Choroid plexus epithelial cell (primary cell): ENCODE measurements at places on chromosomes 12 and 14.

GRCh38 chr14:92105893-92106142 is 564 bp downstream of the ATXN3 start:
- no peak for DNase-seq

DNA sequence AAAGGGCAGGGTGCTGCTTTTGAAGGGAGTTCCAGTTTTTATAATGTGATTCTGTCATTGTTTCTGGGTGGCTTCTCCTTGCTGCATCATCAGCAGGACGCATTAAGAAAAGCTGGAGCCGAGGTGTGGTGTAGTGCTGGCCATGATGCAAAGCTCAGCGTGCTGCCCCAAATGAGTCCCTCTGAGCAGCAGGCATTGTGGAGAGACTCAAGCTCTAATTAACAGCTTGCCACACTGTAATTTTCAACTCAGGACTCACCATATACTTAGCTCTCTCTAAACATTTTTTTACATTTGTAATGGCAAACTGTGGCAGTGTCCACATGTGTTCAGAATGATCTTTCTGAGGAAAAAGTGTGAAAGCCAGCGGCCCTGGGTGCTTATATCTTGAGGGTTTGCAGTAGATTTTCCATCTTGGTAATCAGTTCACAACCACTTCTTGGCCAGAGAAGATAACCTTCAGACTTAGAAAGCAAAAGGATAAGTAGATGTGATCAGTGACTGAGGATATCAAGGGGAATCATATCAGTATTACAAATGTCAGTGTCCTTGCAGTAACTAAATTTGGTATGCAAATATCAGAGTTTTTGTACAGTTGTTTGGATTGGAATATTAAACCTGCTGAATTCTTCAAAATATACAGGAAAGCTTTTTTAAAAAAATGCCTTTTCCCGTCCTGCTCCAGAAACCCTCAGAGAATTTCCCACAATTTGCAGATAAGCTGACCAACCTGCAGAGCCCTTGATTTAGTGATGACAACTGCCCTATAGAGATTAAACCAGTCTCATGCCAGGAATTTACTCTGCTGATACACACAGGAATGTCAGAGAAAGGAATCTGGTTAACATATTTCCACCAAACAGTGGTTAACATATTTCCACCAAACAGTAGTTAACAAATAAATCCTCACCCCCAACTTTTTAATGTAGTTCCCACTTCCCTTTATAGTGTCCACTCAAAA is 63.6 kb downstream of the DAAM1 start:
- peak; percentile 82 for DNase-seq

- no peak for DNase-seq
Observed at GRCh38 chr12:47276253-47276620, 196.5 kb upstream of the AMIGO2 start.

GRCh38 chr12:130026608-130027176 is 122.9 kb upstream of the TMEM132D start:
- peak; percentile 44 for DNase-seq

GRCh38 chr14:50813544-50813863 is 17.5 kb downstream of the NIN start:
- peak; percentile 50 for DNase-seq

GRCh38 chr14:89543425-89543790 is 126.4 kb upstream of the FOXN3 start:
- DNase-seq, result no peak

DNA sequence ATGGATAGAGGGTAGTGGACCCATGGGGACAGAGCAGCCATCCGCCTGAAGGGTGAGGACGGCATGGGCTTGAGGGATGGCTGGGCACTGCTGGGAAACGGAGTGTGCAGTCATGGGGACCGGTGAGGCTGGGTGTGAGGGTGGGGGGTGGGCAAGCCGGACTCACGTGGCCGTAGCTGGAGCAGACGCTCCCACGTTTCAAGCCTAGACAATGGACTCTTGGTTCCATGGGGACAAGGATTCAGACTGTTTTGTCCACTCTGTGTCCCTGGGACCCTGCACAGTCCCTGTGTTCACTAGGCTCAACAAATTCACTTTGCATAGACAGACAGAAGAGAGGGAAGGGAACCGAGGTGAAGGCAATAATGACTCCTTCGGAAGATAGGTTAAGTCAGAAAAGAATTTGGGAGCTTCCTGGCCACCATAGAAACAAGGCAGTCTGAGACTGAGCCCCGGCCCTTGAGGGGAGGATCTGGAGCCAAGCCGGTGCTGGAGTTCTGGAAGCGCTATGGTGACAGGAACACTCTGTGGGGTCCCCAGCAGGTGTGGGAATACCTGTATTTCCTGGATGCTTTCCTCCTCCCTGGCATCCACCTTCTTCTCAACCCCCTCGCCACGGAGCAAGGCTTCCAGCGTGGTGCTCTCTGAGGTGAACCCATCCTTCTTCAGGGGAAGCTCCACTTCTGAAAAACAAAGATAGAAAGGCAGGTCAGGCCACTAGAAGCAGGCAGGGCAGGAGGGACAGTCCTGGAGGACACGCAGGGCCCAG is 162.5 kb downstream of the DPF3 start:
- no peak for DNase-seq

DNA sequence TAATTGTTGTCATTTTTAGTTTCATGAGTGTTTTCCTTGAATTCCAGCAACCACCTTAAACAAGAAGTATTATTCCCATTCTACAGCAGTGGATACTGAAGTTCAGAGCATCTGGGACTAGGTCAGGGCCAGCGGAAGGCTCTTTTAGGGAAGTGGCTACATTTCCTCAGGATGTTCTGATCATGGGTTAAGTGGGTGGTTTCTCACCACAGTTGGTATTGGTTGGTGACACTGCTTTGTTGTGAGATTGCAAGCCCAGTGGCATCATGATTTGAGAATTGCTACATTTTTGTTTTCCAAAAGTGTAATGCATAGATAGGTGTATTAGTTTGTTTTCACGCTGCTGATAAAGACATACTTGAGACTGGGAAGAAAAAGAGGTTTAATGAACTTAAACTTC is 47.1 kb downstream of the SYNE2 start:
- DNase-seq, result no peak

DNA sequence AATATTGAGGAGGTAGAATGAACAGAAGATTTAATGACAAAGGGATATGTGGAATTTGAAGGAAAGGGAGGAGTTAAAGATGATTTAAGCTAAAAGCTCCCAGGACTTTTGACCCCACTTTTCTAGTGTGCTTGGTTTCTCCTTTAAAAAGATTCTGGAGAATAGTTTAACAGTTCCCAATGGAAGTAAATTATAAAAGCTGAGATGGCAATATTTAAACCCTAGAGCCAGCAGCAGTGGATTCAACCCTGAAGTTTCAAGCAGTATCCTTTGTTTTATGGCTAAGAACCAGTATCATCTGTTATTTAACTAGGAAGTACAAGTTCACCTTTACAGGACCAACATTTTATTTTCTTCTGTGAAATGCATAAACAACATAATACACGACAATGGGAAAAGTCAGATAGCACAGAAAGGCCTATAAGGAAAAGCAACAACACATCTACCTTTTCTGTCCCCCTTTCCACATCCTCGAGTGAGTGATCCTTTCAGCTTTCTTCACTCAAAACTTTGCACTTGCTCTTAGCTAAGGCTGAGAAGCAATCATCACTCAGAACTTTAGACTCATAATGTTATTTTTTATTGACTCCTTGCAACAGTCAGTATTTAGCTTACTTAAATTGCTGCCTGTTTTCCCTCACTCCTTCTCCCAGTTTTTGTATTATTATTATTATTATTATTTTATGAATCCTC is 264.5 kb downstream of the FBXL14 start:
- DNase-seq, result no peak

DNA sequence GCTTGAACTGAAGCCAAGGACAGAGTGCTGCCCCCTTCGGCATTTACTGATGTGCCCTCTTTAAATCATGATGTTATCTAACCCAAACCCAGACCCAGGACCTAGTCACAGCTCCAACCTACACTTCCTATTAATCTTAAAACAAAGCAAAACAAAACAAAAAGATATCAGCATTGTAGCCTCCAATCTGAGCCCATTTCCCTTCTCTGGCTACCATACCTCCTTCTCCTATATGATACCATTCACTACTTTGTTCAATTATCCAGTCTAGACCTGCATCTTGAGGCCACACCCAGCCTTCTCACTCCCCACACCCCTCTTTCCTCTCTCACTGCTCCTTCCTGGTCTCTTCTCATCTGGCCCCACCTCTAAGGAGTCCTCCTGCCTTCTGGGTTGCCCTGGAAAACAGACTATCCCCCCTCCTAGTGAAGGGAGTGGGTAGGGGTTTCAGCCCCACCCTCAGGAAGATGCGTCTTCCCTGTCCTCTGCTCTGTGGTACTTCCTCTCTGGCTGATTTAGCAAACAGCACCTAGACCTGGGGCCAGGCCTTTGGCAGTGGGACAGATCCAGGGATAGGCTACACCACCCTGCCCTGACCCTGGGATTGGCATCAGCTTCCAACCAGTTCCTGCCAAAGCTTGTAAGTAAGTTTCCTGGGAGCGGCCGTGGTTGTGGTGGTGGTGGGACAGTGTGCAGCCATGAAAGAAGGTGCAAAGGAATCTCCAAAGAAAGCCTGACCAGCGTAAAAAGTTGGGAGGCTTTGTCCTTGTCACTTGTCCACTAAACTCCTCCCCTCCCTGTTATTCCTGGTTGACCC is 3.3 kb downstream of the LTB4R start:
- no peak for DNase-seq

GRCh38 chr12:47080725-47081502 is 1.2 kb upstream of the AMIGO2 start:
- peak; percentile 70 for DNase-seq

DNA sequence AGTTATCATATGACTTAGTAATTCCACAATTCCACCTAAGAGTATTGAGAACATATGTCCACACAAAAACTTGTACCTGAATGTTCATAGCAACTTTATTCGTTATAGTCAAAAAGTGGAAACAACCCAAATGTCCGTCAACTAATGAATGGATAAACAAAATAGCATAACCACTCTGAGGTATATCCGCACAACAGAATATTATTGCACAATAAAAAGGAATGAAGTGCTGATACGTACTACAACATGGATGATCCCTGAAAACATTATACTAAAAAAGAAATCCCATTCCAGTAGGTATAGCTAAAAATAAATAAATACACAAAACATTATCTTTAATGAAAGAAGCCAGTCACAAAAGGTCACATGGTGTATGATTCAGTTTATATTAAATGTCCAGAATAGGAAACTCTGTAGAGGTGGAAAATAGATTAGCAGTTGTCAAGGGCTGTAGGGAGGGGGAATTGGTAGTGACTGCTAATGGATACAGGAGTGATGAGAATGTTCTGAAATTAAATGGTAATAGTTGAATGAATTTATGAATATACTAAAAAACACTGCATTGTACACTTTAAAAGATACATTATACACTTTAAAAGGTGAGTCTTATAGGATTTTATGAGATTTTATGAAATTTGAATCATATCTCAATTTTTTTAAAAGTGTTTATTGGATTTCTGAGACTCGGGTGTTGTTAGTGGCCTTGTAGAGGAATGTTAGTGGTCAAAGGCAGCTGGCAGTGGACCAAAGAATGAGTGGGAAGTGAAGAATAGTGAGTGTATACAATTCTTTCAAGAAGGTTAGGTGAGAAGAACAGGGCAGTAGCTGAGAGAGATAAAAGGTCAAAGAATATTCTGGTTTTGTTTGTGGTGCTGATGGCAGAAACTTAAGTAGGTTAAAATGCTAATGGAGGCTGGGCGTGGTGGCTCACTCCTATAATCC is 36.3 kb upstream of the BAZ1A start:
- DNase-seq, result peak; percentile 86

DNA sequence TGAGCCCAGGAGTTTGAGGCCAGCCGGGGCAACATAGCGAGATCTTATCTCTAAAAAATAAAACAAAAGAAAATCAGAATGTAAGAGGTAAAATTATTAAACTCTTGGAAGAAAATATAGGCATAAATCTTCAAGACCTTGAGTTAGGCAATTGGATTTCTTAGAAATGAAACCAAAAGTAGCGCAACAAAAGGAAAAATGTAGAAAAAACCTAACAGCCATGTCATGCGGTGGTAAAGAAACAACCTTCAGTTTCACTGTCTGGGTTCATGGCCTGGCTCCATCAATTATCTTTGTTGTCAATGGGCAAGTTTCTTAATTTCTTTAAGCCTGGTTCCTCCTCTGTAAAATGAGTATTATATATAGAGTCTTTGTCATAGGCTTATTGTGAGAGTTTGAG is 5.6 kb upstream of the GCH1 start:
- no peak for DNase-seq

DNA sequence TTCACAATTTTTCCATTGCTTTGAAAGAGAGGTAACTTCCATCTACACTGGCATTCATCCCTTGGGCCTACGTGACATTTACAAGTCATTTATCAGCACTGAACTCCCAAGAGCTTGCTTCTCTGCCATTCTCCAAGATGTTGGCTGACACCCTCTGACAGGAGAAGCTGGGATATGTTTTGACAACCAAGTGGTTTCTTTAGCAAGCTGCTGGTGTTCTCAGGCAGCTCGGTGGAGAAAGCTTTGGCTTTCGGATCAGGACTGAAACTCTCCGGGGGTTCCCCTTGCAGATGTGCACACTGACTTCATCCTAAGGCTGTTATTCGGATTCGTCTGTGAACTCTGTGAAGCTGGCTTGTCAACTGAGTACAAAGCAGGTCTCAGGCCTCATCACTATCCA is 15.7 kb downstream of the KCNA5 start:
- DNase-seq, result no peak

- DNase-seq, result peak; percentile 1
Observed at GRCh38 chr12:61808856-61809255, 451.3 kb upstream of the USP15 start.

DNA sequence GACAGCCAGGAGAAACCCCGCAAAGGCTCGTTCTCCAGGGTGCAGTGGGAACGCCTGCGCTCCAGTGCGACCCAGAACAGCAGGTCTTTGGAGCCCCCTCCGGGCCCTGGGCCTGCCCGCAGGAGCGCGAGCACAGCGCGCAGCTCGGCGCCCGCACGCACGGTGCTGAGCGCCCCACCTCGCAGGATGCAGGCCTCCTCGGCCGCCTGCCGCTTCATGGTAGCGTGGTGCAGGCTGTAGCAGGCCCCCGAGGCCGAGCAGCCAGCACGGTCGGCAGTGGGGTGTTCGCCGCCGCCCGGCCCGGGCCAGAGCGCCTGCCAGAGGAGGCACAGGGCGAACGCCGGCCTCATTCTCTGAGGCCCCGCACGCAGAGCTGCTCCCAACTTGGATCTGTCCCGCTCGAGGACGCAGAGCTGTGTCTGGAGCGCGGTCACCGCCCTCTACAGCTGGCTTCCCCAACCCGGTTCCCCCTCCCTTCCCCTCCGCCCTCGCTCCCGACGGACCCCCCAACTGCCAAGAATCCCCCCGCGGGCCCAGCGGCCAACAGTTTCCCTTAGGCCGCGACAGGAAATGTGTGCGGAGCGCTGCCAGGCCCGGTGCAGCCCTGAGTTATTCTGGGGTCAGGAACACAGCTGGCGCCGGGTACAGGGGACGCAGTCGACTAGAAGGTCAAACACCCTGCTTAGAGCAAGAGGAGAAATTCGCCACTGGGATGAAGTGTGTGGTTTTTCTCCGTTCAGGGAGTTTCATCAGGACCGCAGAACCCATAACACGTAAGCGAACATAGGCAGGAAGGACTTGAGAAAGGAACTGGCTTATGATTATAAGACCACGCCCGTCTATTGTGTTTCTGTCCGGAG is at the start of gene CLEC14A:
Gene CLEC14A (minus strand): TSS at position 421 of the 860 bp plus-strand sequence. CDS start 71 bp downstream, at position 350.
- peak; percentile 69 for DNase-seq
